ENCODE measurements at places on chromosomes 5 and 9. TPM values are rescaled to one million over a fixed set of nuclear protein-coding genes. Genes with fewer than 3 reads are reported as not detected.

Gene OR1J2
- total RNA-seq: not detected

Gene IFNA6
- not detected for total RNA-seq

Gene MGAT1
- 101 TPM for total RNA-seq

Gene UBTD2
- total RNA-seq: 9.0 TPM

- no peak overlapping the region for H3K4me3 ChIP-seq
- DNase-seq: no peak
- peaks cover 17% of the 10 kb centered on the region for H3K4me1 ChIP-seq
- H3K27ac ChIP-seq: no peak overlapping the region
These were observed 13.5 kb upstream of the KIF27 start for GRCh38 chr9:83934569-83935275.

DNA sequence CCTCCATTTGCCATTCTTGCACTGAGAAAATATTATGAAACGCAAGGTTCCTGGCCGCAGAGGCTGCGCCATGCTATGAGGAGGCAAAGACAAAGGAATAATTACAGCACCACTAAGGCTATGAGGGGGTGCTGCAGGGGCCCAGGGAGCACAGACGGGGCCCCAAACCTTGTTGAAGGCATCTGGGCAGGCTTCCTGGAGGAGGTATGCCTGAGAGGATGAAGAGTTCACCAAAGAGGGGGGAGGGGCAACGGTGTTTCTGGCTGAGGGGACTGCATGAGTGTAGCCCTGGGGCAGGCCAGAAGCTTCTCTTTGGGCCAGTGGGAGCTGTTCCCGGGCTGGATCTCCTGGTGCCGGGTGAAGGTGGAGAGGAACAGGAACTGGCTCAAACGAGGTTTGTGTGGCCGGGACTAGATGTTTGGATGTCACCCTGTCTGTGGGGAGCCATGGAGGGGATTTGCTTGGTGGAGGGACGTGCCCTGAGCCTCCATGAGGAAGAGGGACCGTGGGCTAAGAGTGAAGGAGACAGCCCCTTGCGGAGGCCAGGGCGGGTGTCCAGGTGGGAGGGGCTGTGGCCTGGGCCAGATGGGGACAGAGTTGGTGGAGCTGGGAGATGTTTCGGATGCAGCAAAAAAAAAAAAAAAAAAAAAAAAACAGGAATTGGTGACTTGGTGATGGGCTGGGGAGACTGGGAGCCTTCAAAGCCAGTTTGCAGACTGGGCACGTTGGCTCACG, 28.2 kb downstream of the PTGES start:
- DNase-seq: no peak
- no peak overlapping the region for H3K27ac ChIP-seq
- no peaks in the 10 kb centered on the region for H3K36me3 ChIP-seq
- H3K4me3 ChIP-seq: no peak overlapping the region
- H3K27me3 ChIP-seq: no peaks in the 10 kb centered on the region

DNA sequence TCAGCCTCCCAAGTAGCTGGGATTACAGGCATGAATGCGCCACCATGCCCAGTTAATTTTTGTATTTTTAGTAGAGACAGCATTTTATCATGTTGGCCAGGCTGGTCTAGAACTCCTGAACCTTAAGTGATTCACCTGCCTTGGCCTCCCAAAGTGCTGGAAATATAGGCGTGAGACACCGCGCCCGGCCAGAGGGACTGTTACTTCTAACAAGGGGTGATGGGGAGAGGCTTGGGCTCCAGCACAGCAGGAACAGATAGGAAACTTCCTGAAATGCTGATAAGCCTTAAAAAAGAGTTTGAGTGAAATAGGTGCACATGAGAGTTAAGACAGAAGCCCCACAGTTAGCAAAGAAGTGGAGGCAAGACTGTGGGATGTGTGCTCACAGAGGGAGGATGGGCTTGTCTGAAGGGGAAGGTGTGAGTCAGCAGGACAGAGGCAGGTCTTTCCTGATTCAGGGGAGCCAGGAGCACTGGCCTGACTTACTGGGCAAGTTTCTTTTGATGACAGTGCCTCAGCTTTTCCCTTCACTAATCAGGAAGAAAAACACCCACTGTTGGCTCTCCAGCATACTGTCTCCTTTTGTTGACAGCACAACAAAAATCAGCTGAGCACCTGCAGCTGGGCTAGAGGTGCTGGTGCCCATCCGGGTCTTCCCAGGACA, 68.4 kb downstream of the RAD23B start:
- H3K27me3 ChIP-seq: no peaks in the 10 kb centered on the region
- no peak overlapping the region for H3K4me3 ChIP-seq
- no peak for DNase-seq
- no peaks in the 10 kb centered on the region for H3K36me3 ChIP-seq
- H3K4me1 ChIP-seq: no peaks in the 10 kb centered on the region
- H3K27ac ChIP-seq: no peak overlapping the region

Data from heart right ventricle (tissue), 16 donors.